ENCODE measurements at places on chromosomes 7 and 10.

GRCh38 chr10:78875932-78876331 is 192.8 kb upstream of the ZMIZ1 start:
- DNase-seq: no peak
- H3K27me3 ChIP-seq: no peaks in the 10 kb centered on the region
- no peak overlapping the region for H3K4me3 ChIP-seq
- no peak overlapping the region for H3K27ac ChIP-seq

DNA sequence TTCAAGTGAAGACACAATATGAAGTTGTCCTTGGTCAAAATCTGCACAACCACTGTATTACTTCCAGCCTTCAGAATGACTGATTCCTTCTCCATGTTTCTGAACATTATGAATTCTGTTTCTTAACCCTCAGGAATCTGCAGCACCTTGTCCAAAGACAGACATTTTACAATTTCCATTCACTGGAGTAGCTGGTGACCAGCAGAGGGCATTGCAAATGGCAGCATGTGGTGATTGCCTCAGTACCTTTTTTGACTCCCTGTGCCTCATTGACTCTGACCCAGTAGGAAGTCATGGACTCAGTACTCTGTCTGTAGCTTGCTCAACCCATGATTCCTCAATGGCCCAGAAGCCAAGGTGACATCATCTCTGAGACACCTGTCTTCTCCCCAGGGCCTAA is 879 bp upstream of the VPS41 start:
- no peak for DNase-seq
- H3K27ac ChIP-seq: no peak overlapping the region

DNA sequence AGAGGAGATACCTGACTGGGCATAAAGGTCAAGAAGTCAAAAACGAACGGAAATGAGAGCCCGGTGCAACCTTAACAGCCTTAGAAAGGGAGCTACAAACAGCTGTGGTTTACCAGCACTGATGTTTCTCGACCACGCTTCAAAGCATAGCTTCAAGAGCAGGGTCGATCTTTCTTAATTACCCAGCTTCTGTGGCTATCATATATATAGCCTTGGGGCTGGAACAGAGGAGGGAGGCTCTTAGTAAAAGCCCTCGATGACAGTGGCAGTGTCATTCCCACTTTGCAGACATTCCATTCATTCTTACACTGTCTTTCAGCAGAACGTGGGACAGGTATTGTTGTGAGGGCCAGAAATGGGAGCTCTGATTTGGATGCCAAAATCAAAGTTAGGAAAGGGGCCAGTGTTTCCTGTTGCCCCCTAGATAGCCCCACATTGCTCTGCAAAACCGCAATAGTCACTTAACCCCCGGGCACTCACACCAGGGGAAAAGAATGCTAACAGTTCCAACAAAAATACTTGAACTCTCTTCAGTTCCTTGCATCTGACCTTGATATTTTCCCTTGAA is 141.5 kb downstream of the MTPAP start:
- DNase-seq: no peak
- no peaks in the 10 kb centered on the region for H3K27me3 ChIP-seq
- no peak overlapping the region for H3K27ac ChIP-seq
- peaks cover 8% of the 10 kb centered on the region for H3K36me3 ChIP-seq

GRCh38 chr10:123160311-123160980 is 6.2 kb downstream of the BUB3 start:
- no peak for DNase-seq
- no peak overlapping the region for H3K27ac ChIP-seq
- H3K4me1 ChIP-seq: peaks cover 29% of the 10 kb centered on the region

DNA sequence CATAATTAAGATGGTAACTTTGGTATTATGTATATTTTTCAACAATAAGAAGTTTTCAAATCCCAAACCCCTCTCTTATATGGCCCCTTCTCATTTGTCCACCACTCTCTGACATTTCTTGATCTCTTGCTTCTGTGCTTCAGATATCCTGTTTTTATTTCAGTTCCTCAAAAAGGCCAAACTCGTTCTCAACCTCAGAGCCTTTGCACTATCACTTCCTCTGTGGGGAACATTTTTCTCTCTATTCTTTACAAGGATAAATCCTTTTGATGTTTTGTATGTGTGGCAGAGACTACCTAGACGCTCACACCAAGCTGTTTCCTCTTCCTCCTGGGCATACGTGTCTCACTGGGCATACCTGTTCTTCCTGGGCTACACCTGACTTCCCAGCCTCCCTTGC is 54.2 kb upstream of the FRMD4A start:
- no peak overlapping the region for H3K27ac ChIP-seq
- peaks cover under 1% of the 10 kb centered on the region for H3K4me1 ChIP-seq
- peaks cover 2% of the 10 kb centered on the region for H3K27me3 ChIP-seq
- H3K4me3 ChIP-seq: no peak overlapping the region
- DNase-seq: no peak
- no peaks in the 10 kb centered on the region for H3K36me3 ChIP-seq

DNA sequence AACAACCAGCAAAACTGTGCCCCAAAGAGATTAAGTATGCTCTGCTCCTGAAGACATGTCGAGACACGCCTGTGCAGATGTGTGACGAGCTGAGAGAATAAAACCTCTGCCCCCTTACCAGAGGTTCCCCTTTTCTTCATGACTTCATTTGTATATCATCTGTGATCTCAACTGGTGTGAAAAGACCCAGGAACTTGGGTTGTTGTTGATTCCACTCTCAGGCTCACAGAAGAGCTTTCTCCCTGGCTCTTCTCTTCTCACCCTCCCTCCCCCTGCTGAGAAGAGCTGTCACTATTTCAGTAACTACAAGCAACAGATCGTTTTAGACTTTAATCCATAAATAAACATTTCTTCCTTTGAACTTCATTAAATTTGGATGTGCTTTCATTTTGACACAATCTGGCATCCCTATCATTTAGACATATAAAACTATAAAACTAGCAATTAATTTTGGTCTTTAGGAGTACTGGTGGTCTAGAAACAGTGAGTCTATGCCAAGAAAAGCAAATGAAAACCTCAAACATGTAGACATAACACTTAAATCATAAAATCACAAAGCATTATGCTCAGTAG is 179.3 kb upstream of the FZD8 start:
- no peak for DNase-seq
- no peaks in the 10 kb centered on the region for H3K4me1 ChIP-seq
- no peak overlapping the region for H3K27ac ChIP-seq
- no peaks in the 10 kb centered on the region for H3K27me3 ChIP-seq
- no peaks in the 10 kb centered on the region for H3K36me3 ChIP-seq

- peaks cover 6% of the 10 kb centered on the region for H3K4me1 ChIP-seq
- no peaks in the 10 kb centered on the region for H3K27me3 ChIP-seq
- DNase-seq: no peak
- H3K4me3 ChIP-seq: no peak overlapping the region
Measured at GRCh38 chr10:72344932-72345331, 9.8 kb downstream of the DNAJB12 start.

DNA sequence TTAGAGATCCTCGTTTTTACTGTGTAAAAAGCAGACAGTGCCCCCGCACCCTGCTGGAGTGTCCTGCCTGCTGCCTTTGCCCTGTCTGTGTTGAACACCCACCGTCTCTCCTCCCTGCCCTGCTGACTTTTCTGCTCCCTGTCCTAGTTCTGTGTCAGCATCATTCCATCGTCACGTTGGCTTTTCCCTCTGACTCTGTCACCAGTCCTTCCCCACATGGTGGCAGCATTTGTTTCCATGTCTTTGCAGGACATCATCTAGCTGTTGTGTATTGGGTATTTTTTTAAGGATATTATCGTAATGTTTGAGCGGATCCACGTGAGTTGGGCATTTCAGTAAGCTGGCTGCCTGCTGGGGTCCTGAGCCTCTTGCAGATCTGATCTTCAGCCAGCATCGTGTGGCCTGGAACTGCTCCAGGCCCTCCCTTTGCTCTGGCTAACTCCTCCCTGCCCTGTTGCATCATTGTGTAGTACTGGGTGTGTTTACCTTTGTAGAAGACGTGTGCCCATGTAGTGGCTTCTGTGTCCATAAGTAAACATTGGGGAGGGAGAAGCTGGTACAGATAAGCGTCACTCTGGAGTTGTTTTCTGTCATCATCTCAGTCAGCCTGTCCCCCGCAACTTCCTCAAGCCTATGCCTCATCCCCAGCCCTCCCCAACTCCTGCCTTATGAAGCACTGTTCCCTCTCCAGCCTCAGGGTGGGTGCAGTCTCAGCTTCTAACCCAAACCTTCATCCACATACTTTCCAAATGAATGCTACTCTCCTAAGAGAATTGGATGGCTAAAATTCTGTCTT is 44.3 kb downstream of the TRRAP start:
- no peaks in the 10 kb centered on the region for H3K4me1 ChIP-seq
- no peak for DNase-seq
- peaks cover 24% of the 10 kb centered on the region for H3K36me3 ChIP-seq
- no peak overlapping the region for H3K27ac ChIP-seq
- no peak overlapping the region for H3K4me3 ChIP-seq
- no peaks in the 10 kb centered on the region for H3K27me3 ChIP-seq

GRCh38 chr7:128422842-128423241 is 13.1 kb upstream of the IMPDH1 start:
- no peak overlapping the region for H3K27ac ChIP-seq
- H3K4me3 ChIP-seq: no peak overlapping the region
- H3K27me3 ChIP-seq: peaks cover 2% of the 10 kb centered on the region
- H3K36me3 ChIP-seq: no peaks in the 10 kb centered on the region

- peaks cover 10% of the 10 kb centered on the region for H3K4me1 ChIP-seq
- peaks cover 4% of the 10 kb centered on the region for H3K27me3 ChIP-seq
- DNase-seq: no peak
- H3K4me3 ChIP-seq: no peak overlapping the region
- H3K27ac ChIP-seq: no peak overlapping the region
- H3K36me3 ChIP-seq: peaks cover 15% of the 10 kb centered on the region
Measured at GRCh38 chr7:1698951-1699350, 28.9 kb downstream of the ELFN1 start.

GRCh38 chr10:21514129-21514817 is 11.2 kb downstream of the SKIDA1 start:
- H3K36me3 ChIP-seq: peaks cover 14% of the 10 kb centered on the region
- peaks cover 76% of the 10 kb centered on the region for H3K4me1 ChIP-seq
- H3K27me3 ChIP-seq: peaks cover 25% of the 10 kb centered on the region
- DNase-seq: no peak

DNA sequence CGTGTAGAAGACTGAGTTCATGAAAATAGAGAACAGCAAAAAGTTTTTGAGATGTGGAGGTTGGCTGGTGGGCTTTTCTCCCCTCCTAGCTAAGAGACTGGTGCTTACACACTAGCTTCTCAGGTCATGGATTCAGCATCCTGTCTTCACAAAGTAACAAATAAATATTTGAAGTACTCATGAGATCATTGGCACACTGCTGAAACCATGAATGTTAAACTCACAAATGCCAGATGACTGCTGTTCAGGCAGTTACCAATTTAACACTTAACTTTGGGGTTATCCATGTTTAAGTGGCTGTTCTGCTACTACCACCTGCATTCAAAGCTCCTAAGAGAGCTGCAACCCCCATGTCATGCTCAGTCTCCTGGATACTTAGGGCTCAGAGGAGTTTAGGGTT is 119.0 kb upstream of the BET1 start:
- H3K27ac ChIP-seq: no peak overlapping the region
- no peaks in the 10 kb centered on the region for H3K36me3 ChIP-seq
- H3K4me3 ChIP-seq: no peak overlapping the region
- DNase-seq: no peak
- H3K4me1 ChIP-seq: peaks cover 5% of the 10 kb centered on the region
- no peaks in the 10 kb centered on the region for H3K27me3 ChIP-seq

- peaks cover 2% of the 10 kb centered on the region for H3K27me3 ChIP-seq
- H3K4me3 ChIP-seq: no peak overlapping the region
- no peaks in the 10 kb centered on the region for H3K4me1 ChIP-seq
- peaks cover 2% of the 10 kb centered on the region for H3K36me3 ChIP-seq
- DNase-seq: no peak
Measured at GRCh38 chr7:151313857-151314256, 27.8 kb upstream of the NUB1 start.

DNA sequence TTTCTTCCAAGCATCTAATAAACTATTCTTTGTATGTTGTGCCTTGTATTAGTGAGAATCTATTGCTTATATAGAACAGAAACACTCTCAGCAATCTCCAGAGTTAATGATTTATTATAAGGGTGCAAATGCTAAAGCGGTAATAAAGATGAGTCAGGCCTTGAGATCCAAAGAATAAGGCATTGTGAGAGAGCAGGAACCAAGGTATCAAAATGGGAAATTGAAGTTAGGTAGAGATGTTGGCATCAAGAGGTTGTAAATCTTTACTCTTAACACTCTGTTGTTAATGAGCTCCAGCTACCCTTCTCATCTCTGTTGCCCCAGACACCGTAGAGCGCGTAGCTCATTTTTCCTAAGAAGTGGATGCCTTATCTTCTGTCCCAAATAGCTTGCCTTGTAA is 375.2 kb downstream of the ARL4A start:
- H3K27ac ChIP-seq: no peak overlapping the region
- peaks cover 2% of the 10 kb centered on the region for H3K36me3 ChIP-seq
- peaks cover 7% of the 10 kb centered on the region for H3K4me1 ChIP-seq

DNA sequence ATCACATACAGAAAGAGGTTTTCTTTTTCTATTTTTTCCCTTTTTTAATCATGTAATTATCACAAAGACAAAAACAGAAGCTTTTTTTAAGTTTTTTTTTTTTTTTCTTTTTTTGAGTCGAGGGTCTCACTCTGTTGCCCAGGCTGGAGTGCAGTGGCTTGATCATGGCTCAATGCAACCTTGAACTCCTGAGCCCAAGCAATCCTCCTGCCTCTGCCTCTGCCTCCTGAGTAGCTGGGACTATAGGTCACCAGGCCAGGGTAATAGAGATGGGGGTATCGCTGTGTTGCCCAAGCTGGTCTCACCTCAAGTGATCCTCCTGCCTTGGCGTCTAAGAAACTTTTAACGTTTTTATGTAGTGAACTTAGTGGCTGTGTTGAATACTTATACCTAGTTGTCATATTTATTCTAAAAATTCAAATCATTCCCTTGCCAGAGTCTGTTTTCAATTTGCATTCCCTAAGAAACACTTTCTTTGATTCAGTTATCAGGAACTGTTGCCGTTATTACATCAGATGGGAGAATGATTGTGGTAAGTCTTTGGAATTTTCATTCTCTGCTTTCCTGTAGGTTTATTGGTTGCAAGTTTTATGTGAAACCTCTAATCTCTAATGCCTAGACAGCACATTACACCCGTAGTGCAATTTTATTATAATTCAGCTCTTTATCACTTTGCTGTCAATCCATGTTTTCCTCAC is 1.3 kb downstream of the LSM8 start:
- peaks cover 41% of the 10 kb centered on the region for H3K4me1 ChIP-seq
- H3K36me3 ChIP-seq: peaks cover 10% of the 10 kb centered on the region
- peak overlapping the region; percentile 94 for H3K4me3 ChIP-seq
- H3K27ac ChIP-seq: peak overlapping the region; percentile 21

DNA sequence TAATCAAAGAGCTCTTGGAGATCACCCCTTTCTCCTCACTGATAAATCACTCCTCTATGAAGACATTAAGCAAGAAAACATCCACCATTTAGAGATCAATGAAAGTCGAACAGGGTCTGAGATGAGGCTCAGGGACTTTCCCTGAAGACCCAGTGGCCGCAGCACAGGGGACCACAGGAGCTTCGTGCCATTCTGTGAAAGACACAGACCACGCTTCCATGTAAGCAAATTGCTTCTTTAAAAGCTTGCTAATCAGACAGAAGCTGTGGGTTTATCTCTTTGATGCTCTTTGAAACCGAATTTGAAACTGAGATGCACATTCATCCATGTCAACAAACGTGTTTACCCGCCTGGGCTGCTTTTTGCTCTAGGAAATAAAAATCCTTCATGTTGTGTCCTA is 231.9 kb upstream of the PPP2R2D start:
- no peak overlapping the region for H3K27ac ChIP-seq
- H3K36me3 ChIP-seq: peaks cover 10% of the 10 kb centered on the region
- H3K27me3 ChIP-seq: peaks cover 2% of the 10 kb centered on the region
- no peak for DNase-seq
- no peak overlapping the region for H3K4me3 ChIP-seq

- H3K36me3 ChIP-seq: no peaks in the 10 kb centered on the region
- DNase-seq: no peak
- H3K27ac ChIP-seq: no peak overlapping the region
- peaks cover 36% of the 10 kb centered on the region for H3K4me1 ChIP-seq
- no peaks in the 10 kb centered on the region for H3K27me3 ChIP-seq
- H3K4me3 ChIP-seq: no peak overlapping the region
Measured at GRCh38 chr7:105024734-105025133, 10.7 kb downstream of the KMT2E start.
